ENCODE measurements at places on chromosomes 2 and 18. TPM values are rescaled to one million over a fixed set of nuclear protein-coding genes. Genes with fewer than 3 reads are reported as not detected.
A peak's percentile ranks its signal among the peaks of the same experiment; 100 is the strongest.

DNA sequence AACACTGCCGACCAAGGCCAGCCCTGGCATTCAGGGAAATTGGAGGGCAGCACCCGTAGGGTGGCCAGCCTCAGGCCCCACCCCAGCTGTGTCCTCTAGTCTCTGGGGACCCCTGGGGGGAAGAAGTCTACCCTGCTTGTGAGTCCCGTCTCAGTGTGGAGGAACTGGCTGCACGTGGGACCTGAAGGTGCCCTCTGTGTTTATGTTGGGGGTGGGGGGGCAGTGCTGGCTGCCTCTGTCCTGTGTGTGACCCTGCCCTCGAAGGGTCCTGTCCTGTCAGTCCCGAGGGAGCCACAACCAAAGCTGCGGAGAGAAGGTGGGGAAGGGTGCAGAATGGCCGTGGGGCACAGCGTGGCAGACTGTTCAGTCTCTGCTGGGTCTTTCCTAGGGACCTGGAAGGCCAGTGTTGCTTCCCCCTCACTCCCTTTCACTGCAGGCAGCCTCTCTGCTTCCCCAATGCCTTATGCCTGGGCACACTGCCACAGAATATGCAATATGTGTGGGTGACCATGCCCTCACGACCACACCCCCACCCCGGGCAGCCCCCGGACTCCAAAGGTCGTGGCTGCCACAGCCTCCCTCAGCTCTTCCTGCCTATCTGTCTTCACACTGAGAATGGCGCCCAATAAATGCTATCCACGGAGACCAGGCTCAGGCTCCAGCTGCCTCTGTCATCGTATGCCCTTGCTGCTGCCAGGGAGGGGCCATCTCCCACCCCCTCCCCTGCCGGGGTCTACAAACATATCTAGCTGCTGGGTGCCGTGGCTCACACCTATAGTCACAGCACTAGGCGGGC is 33.3 kb upstream of the SLC35F6 start:
- DNase-seq: no peak

DNA sequence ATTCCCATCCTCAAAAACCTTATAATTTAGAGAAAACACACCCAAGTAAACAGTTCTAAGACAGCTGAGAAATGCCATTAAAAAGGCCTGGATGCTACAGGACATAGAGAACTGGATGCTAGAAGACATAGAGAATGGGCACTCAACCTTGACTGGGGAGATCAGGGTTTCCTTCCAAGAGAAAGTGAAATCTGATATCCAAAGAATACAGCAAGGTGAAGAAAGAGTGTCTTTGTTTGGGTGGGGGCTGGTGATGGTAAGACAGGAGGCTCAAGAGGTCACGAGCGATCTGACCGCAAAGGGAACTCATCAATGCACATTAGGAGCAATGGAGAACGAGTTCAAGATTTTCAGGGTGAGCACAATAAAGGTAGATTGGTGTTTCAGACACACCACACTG is 31.6 kb downstream of the EPB41L3 start:
- DNase-seq: no peak

DNA sequence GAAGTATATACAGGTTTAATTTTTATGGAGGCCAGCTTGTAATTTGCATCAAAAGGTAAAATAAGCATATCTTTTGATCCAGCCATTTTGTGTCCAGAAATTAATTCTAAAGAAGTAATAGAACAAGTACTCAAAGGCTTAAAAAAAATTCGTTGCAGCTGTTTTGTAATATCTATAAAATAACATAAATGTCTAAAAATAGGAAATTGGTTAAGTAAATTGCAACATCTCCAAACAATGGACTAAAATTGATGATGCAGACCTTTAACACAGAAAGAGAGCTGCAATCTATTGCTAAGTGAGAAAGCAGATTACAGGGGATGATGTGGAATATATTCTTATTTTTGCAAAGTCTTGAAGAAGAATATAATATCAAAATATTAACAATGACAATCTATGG is 19.4 kb downstream of the AAK1 start:
- DNase-seq: no peak

The OSR1 gene
- total RNA-seq: not detected

- DNase-seq: no peak
These were observed 126.7 kb upstream of the TMEM200C start for GRCh38 chr18:6022074-6022444.

- no peak for DNase-seq
These were observed 9.6 kb downstream of the CYRIA start for GRCh38 chr2:16655905-16656642.

GRCh38 chr2:218513676-218514075 is 54.5 kb downstream of the USP37 start:
- no peak for DNase-seq

The MARCHF4 gene
- not detected for total RNA-seq

DNA sequence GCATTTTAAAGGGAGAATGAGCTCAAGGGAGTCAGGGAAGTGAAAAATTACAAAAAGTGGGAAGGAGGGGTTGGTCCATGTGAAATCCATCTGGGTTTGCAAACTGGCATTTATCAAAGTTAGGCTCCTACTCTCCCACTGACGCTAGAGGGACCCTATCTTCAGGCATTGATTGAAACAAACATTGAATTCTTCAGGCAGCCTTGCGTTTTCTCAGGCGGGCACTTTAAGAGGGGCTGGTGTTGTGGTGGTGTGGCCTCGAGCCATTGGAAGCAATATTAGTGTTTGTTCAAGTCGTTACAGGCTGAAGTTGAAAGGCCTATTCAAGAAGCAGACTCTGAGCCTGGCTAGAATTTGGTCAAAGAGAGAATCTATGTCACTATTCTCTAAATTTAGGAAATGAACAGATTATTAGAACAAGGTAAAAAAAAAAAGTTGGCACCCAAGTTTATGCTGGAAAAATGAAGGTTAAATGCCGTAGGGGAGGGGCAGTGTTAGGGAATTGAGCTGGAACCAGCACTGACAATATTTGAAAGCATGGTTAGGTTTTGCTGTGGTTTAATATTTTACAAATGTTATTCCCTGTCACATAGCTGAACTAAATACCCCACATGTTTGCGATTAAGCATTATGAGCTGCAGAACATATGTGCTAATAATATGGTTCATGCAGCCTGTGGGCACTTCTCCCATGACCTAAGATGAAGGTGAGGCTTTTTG is 36.8 kb downstream of the STON1 start:
- no peak for DNase-seq

- no peak for DNase-seq
These were observed 14.8 kb downstream of the ATL2 start for GRCh38 chr2:38362232-38362631.

The RNU2-63P gene
- 35.8 TPM for total RNA-seq

DNA sequence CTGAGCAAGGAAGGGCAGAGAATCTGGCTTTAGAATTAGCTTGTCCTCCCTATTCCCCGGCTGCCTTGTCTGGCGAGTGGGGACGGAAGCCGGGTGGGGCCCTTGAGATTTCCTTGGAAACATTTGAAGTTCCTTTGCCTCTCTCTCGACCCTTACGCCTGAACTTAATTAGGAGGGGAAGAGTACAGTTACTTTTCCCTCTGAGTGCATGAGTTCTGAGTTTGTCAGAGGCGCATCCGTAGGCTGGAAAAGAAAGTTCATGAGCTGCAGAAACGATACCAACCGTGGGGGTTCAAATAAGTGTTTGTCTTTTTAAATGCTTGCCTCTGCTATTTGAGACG is 468 bp downstream of the PIKFYVE start:
- DNase-seq: no peak

GRCh38 chr2:134250840-134251461 is 2.9 kb upstream of the MGAT5 start:
- no peak for DNase-seq

DNA sequence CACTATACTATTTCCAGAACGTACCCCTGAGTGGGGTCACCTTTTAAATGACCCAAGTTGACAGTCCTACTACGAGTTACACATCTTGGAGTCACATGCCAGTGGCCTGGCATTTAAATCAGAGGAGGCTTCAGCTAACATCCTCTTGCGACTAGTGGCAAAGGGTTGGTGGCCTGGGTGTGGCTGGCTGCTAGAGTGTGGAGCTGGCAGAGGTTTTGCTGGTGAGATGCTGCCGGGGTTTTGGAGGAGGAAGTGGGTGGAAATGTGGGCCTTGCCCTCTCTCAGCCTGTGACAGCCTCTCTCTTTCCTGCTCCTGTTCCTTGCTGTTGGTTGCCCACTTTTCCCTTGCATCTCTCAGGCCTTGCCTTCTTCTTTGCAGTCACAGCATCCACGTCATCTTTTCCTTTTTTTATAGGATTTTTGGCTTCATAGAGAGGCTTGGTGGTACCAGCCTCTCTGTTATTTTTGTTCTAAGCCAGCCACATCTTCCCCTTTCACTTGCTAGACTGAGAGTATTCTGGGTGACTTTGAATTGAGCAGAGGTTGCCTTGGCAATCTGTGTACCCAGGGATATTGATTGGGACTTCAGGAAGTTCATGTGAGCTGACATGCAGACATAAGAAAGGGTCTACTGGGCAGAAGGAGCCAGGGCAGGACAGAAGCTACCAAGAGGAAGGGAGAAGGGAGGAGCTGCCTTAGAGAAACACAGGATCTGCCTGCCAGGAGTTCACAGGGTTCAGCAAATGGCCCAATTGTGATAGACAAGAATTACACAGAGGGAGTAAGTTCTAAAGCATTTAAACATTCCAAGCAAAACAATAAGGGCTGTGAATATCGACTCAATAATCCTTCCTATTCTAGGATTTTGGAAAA is 55.4 kb downstream of the CDC42EP3 start:
- DNase-seq: peak; percentile 67

GRCh38 chr2:26566081-26566375 is 75.1 kb downstream of the CIB4 start:
- DNase-seq: no peak

- DNase-seq: no peak
These were observed 495.7 kb upstream of the SMIM21 start for GRCh38 chr18:75923169-75923568.

The LRRC30 gene
- total RNA-seq: not detected

DNA sequence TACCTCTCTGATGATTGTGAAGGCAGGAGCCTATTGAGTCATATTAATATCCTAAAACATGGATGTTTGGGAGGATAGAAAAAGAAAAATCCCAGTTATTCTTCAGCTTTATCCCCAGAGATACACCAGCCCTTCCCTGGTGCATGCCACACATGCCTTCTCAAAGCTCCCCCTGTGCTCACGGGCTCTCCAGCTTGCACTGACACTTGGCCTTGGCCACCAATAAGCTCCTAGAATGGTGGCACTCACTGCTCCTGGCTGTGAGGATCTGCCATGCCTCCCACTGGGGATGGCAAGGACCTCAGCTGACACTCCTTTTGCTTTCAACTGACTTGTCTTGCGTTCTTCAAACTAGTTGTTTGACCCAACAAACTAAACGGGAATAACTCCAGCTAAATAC is 15.9 kb downstream of the SLC14A1 start:
- no peak for DNase-seq

- no peak for DNase-seq
These were observed 10.5 kb upstream of the FAM124B start for GRCh38 chr2:224412141-224413015.

The RNF103 gene
- total RNA-seq: 14.6 TPM

DNA sequence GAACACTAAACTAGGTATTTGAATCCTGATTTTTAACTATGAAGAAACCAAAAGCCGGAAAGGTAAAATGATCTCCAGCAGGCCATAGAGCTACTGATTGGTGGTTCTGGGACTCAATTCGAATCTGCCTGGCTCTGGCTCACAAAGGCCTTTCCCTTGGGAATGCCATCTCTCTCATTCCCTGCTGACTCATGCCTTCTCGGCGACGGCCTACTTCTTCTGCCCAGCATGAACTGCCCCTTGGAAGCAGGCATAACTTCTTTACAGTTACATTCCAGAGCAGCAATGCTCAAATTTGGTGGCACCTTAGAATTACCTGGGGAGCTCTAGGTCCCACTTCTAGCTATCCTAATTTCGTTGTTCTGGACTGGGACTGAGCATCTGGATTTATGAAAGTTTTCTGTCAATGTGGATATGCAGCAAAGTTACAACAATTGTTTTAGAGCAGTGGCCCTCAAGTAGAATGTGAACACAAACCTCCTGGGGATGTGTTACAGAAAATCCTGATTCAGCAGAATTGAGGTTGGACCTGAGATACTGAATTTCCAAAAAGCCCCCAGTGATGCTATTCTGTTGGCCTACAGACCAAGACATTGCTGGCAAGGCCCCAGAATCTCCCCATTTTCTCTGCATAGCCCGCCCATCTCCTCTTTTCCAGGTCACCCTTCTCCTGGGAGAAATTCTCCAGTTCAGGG is 261.1 kb downstream of the CNTNAP5 start:
- DNase-seq: no peak

DNA sequence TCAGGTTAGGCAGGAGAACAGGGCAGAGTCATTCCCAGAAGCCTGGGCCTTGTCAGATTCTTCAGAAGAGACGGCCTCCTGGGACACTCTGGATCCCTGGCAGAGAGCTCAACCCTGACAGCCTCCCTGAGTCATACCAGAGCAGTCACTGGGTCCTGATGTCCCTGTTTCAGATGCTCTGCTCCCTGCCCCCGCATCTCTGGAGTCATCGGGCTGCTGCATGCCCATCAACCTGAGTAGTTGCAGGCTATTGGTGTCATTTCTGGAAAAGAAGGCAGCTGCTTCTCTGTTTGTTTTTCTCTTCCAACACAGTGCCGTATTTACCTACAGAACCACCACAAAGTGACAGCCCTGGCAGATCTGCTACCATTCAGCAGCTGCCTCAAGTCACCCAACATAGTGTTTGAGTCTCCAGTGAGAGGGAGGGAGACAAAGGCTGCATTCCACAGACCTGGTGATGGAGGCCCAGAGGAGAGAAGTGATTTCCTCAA is 145.1 kb downstream of the B3GNT2 start:
- no peak for DNase-seq

The ADRA2B gene
- total RNA-seq: 0.07 TPM

The ANKRD62 gene
- not detected for total RNA-seq

The SOCS6 gene
- 1.2 TPM for total RNA-seq

- no peak for DNase-seq
These were observed 68.5 kb downstream of the FIGN start for GRCh38 chr2:163667064-163667887.

GRCh38 chr2:125424266-125424785 is 1231.6 kb upstream of the GYPC start:
- DNase-seq: no peak

GRCh38 chr18:37435150-37435867 is 130.3 kb downstream of the CELF4 start:
- no peak for DNase-seq

The TIA1 gene
- total RNA-seq: 88.1 TPM

- DNase-seq: no peak
These were observed 49.2 kb downstream of the GBX2 start for GRCh38 chr2:236119003-236119402.

DNA sequence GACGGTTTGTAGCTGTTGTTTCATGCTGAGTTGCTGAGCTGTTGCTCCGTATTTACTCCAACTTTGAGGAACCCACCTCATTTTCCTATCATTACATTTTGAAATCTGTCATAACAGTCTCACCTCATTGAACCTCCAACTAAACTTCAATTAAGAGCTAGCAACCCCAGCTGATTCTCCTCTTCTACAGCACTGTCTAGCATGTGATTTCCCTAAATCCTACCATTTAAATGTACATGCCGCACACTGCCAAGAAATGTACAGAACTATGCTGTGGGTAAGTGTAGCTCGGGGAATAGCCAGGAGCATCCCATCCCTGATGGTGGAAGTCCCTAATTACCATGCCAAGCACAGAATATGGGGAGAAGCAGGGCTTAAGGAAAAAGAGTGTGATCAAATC is 299.9 kb downstream of the AFF3 start:
- DNase-seq: no peak

The GAD1 gene
- 0.55 TPM for total RNA-seq

Measured in CD8-positive, alpha-beta memory T cell (primary cell).